ENCODE measurements at places on chromosomes 2 and 18.

- DNase-seq: no peak
These were observed 112.0 kb downstream of the CYP26B1 start for GRCh38 chr2:72035518-72036172.

GRCh38 chr2:84687498-84688149 lies 171.3 kb downstream of the DNAH6 start:
- DNase-seq: no peak

GRCh38 chr2:101744832-101745231 lies 47.3 kb downstream of the MAP4K4 start:
- no peak for DNase-seq

GRCh38 chr2:237156857-237157779 lies 71.4 kb downstream of the COPS8 start:
- peak; percentile 24 for DNase-seq

DNA sequence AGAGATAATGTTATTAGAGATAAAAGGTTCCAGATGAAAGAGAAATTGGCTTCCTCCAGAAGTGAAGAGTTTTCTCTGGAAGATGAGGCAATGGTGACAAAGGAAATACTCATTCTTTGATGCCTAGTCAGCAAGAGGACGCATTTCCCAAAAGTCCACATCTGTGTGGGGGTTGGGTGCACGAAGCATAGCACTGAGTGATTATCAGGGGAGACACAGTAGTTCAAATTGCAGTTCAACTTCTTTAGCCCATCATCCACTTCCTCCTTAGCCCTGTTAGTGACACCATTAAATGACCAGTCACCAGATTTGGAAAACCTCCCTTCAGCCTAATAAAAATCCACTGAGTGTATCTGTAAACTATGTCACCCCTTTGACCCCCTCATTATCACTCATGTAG lies 80.9 kb upstream of the PHLPP1 start:
- no peak for DNase-seq

DNA sequence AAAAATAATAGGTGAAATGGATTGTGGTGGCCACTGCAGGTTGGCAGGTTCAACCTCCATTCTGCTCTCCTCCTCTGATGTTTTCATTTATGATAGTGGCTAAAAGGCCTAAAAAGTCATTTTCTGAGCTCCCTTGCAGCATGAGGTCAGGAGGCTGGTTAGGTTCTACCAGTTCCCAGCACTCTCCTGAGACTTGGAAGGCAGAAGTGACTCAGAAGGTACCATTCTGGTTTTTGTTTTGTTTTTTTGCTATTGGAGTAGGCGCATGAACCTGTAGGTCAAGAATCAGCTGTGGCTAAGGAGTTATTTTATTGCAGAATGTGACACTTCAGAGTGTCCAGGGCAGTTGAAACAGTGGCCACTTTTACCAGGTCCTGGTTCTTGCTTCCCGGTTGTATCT lies 181.9 kb downstream of the CCDC102B start:
- no peak for DNase-seq

GRCh38 chr2:234257859-234258561 lies 207.5 kb downstream of the SPP2 start:
- peak; percentile 65 for DNase-seq

- no peak for DNase-seq
These were observed 119.5 kb downstream of the NEB start for GRCh38 chr2:151614606-151615306.

- no peak for DNase-seq
These were observed 4.0 kb downstream of the COPS9 start for GRCh38 chr2:240131941-240132650.

GRCh38 chr2:217886720-217887309 lies 116.0 kb downstream of the TNS1 start:
- peak; percentile 74 for DNase-seq

- DNase-seq: no peak
These were observed 128.2 kb upstream of the DNAJC10 start for GRCh38 chr2:182587831-182588230.

DNA sequence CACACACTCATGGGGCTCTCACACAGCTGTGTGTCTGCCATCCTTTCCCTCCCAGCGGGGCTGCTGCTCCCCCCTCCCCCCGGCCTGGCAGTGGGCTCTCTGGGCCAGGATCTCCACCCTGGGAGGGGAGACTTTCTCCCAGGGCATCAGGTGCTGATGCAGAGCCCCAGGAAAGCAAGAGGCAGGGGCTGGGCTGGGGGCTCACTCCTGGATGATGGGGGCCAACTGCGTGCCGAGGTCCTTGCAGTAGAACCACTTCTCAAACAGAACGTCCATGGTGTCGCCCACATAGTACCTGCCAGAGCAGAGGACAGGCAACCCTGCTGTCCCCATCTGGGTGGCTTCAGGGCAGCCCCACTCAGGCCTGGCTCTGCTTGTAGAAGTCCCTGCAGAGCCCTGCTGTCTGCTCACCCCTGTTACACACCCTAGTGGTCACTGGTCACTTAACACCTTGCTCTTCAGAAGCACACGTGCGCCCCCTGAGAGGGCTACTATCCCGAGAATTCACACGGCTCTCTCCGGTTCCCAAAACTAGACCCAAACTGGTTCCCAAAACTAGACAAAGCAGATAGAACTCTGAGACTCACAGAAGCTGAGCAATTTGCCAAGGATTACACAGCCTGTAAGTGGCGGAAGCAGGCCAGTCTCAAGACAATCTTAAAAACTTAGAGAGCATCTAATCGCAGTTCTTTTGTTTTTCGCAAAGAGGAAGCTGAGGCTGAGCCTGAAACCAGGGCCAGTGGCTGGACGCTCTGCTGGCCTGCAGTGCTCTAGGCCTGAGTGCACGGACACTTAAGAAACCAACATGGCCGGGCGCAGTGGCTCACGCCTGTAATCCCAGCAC lies 6.6 kb upstream of the OXER1 start:
- DNase-seq: peak; percentile 41

DNA sequence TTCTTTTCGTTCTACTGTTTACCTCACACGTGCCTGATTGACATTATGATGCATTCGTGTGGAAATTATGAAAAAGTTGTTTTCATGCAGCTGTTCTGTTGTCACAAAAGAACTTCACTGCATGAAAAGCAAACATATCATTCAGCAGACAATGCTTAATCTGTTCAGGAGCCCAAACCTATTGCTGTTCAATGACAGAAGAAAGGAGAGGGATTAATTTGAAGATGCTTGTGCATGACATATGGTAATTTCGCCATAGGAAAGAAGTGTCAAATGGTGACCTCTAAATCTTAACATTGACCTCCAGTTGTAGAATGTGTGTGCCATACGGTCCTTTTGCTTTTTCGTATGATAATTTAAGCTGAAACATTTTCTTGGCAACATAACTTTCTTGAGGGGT lies 124.5 kb downstream of the WDR7 start:
- DNase-seq: no peak

DNA sequence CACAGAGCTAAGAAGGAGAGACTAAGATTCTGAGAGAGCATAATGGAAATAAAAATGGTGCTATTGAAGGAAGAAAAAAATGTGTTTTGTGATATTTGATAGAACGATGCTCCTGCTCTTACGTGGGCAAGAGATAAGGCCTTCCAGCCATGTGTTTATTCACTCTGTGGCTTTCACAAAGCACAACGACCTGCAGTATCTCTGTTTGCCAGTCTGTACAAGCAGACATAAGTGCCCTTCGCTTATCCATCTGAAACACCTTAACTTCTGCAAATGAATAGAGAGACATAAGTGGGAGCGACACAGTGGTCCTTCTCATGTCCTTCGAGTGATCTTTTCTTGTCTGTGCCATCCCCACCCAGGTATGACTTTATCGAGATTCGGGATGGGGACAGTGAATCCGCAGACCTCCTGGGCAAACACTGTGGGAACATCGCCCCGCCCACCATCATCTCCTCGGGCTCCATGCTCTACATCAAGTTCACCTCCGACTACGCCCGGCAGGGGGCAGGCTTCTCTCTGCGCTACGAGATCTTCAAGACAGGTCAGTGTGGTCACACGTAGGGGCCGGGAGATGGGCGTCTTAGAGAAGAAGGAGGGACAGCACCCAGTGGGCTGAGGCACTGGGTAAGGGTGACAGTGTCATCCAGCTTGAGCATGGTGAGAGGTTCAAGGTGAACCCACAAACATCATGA lies 33.7 kb downstream of the NRP2 start:
- DNase-seq: no peak
